H1 (cell line): ENCODE measurements at places on chromosomes 13 and 19.
A peak's percentile ranks its signal among the peaks of the same experiment; 100 is the strongest.

GRCh38 chr19:40778706-40779284, 748 bp downstream of the RAB4B start:
- peaks cover 4% of the 10 kb centered on the region for H3K4me1 ChIP-seq
- peak overlapping the region; percentile 81; the same call in 1 of the 2 replicates for H3K27ac ChIP-seq
- no peaks in the 10 kb centered on the region for H3K36me3 ChIP-seq
- DNase-seq = peak; percentile 97

GRCh38 chr13:30845297-30846214, 60.5 kb upstream of the MEDAG start:
- no peaks in the 10 kb centered on the region for H3K36me3 ChIP-seq
- peaks cover 5% of the 10 kb centered on the region for H3K4me1 ChIP-seq
- no peak for DNase-seq
- no peak overlapping the region for H3K27ac ChIP-seq
- no peak overlapping the region for H3K4me3 ChIP-seq

DNA sequence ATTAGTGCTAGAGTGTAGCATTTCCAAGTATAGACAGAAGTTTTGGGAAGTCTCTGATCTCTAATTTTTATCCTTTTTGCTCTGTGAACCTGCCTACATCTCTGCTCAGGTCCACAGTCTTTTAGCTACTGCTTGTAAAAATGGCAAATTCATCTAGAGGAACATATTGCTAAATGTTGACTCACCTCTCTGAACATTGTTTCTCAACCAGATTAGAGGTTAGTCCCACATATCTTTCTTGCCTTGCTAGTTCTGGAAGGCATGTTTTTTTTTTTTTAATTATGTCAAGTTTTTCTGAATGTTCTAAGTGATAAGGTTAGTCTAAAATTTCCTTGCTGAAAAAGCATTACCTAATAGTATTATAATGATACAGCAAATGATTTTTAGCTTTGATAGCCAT, 2889.6 kb upstream of the PCDH20 start:
- H3K27me3 ChIP-seq = no peaks in the 10 kb centered on the region
- DNase-seq = no peak
- no peaks in the 10 kb centered on the region for H3K4me1 ChIP-seq
- H3K27ac ChIP-seq = no peak overlapping the region

GRCh38 chr13:101144808-101145419, 271.4 kb downstream of the NALCN start:
- H3K27me3 ChIP-seq = no peaks in the 10 kb centered on the region
- no peak overlapping the region for H3K4me3 ChIP-seq
- H3K4me1 ChIP-seq = peaks cover 3% of the 10 kb centered on the region; the same call in 1 of the 2 replicates
- no peak overlapping the region for H3K27ac ChIP-seq
- H3K36me3 ChIP-seq = no peaks in the 10 kb centered on the region

DNA sequence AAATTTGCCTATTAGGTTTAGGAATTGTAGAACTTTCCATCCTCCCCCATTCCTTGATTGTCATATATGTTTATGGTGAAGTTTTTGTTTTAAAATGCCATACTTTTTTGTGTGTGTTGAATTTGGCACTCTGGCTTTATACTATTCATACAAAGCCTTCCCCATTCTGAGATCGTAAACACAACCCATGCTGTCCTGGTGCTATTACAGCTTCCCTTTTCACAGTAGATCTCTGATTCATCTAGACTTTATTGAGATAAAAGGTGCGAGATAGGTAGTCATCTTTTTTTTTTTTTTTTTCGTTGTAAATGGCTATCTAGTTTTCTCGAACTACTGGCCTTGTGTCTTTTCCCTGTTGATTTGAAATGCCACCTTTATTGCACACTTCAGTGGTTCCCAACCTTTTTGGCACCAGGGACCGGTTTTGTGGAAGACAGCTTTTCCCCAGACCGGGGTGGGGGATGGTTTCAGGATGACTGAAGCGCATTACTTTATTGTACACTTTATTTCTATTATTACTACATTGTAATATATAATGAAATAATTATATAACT, 94.6 kb downstream of the LRCH1 start:
- no peak overlapping the region for H3K4me3 ChIP-seq
- H3K4me1 ChIP-seq = 0 out of 2 replicates have a peak, but pooled peaks cover 4% of the 10 kb centered on the region
- DNase-seq = no peak
- H3K27ac ChIP-seq = no peak overlapping the region
- H3K36me3 ChIP-seq = no peaks in the 10 kb centered on the region

- DNase-seq = no peak
- no peaks in the 10 kb centered on the region for H3K36me3 ChIP-seq
- no peak overlapping the region for H3K27ac ChIP-seq
These were observed 193.9 kb downstream of the RBM26 start for GRCh38 chr13:79212064-79212619.

DNA sequence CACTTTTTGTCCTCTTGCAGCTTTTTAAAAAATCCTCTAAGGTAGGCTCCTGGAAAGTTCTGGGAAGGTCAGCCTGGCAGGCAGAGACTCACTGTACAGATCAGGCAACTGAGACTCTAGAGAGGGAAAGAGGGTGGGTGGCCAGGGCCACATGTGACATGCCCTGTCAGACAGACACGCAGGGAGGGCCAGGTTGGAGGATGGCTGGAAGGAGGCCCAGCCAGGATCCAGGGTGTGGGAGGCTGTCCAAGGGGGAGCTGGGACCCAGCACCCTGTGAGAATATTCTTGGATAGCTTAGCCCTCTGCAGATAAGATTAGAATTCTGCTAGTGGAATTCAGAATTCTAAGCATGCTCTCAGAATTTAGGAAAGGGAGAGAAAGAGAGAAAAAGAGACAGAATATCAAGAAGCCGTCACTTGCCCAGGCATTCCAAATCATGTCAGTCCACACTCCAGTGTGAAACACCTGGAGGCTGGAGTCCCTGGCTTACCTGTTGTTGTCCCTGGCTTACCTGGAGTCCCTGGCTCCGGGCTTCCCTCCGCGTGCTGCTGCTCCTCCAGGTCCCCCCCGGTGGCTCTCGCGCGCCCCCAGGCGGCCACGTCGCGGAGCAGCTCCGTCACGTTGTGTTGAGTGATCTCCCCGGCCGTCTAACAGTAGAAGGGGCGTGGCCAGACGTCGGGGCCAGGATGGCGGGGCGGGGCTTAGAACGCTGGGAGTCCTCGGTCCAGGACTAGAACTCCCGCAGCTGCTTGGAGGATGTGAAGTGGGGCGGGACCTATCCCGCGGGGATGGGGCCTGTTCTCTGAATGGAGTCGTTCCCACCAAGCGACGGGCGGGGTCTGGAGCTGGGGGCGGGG, 2.8 kb upstream of the TNNI3 start:
- H3K4me3 ChIP-seq = no peak overlapping the region
- H3K27ac ChIP-seq = no peak overlapping the region
- DNase-seq = peak; percentile 100

- H3K27me3 ChIP-seq = peaks cover 12% of the 10 kb centered on the region
- H3K27ac ChIP-seq = no peak overlapping the region
- no peak overlapping the region for H3K4me3 ChIP-seq
- peaks cover 7% of the 10 kb centered on the region; the same call in 1 of the 2 replicates for H3K4me1 ChIP-seq
These were observed 130.4 kb upstream of the MIR17HG start for GRCh38 chr13:91216928-91217700.

DNA sequence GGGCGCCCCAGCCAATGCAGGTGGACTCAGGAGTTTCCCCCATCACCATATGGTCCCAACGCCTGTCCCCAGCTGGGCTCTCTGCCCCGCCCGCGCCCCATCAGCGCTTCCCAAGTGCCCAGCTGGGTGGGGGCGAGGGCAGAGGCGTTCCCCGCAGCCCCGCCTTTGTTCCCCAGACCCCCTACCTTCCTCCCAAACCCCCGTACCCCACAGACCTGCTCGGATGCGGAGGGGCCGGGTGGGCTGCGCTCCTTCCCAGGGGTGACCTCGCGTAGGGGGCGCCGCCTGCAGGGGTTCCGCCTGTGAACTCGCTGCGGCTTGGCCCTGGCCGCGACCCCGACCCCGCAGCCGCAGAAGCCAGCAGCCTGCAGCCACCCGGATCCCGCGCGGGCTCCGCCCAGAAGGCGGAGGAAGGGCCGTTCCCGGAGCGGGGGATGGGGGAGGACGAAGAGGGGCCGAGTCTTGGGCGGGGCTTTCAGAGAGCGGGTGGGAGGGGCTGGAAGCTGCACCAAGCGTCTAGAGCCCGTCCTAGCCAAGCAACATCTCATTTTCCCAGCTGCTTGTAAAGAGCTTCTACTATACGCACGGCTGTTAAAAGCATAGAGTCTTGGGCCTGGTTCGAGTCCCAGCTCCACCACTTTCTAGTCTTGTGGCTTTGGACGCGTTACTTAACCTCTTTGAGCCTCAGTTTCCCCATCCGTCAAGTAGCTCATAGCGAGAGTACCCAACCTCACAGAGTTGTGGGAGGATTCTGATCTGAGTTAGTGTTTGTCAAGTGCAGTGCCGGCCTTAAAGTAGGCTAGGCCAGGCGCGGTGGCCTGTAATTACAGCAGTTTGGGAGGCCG, at the start of gene RAB3D:
Gene RAB3D, minus strand, starts transcription at position 404 of the 845 bp plus-strand sequence. CDS start 2,258 bp downstream, outside the sequence.
- peak; percentile 79 for DNase-seq
- H3K4me1 ChIP-seq = no peaks in the 10 kb centered on the region; the same call in 1 of the 2 replicates
- peak within 1 kb of the TSS; percentile 47 for H3K4me3 ChIP-seq
- H3K36me3 ChIP-seq = no peaks in the 10 kb centered on the region
- H3K27ac ChIP-seq = no peak within 1 kb of the TSS

DNA sequence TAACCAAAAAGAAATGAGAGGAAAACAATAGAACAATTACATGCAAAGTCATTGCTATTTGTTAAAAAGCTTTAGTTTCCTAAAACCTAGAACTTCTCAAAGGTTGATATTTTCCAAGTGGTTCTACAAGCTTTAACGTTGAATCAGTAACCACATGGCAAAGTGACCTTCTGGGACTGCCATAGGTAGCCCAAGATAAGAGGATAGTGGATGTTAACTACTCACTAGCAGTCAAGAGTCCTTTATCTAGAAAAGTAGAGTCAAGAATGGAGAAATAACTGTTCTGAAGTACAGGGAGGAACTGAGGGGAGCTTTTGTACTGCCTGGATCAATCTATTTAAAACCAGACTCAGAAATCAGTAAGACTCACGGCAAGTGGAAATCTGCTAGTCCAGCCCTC, 9.9 kb upstream of the SLC46A3 start:
- H3K36me3 ChIP-seq = no peaks in the 10 kb centered on the region
- no peak for DNase-seq
- no peak overlapping the region for H3K4me3 ChIP-seq
- no peaks in the 10 kb centered on the region for H3K27me3 ChIP-seq
- H3K4me1 ChIP-seq = no peaks in the 10 kb centered on the region
- H3K27ac ChIP-seq = no peak overlapping the region

- H3K4me1 ChIP-seq = no peaks in the 10 kb centered on the region; the same call in none of the 2 replicates
- H3K27me3 ChIP-seq = peaks cover 26% of the 10 kb centered on the region
- H3K36me3 ChIP-seq = no peaks in the 10 kb centered on the region
- H3K27ac ChIP-seq = no peak overlapping the region
- H3K4me3 ChIP-seq = peak overlapping the region; percentile 3; the same call in 1 of the 2 replicates
- DNase-seq = peak; percentile 81
These were observed 2.1 kb downstream of the CILP2 start for GRCh38 chr19:19540064-19540714.

DNA sequence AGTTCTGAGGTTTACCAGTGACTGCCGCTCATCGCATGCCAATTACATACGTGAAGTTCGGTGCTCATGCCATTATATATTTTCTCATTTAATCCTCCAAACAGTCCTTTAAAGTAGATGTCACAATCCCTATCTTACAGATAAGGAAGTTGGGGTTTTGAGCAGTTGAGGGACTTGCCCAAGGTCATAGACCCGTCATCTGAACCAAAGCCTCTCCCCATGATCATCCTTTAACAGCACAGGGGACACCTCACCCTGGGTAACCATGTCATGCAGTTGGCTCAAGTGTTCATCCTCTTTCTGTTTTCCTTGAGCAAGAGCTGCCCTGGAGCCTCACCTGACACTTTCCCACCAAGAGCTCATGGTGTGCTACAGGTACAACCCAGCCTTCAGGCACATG, 69.1 kb downstream of the HSPH1 start:
- H3K27ac ChIP-seq = no peak overlapping the region
- no peaks in the 10 kb centered on the region for H3K27me3 ChIP-seq
- H3K36me3 ChIP-seq = no peaks in the 10 kb centered on the region
- DNase-seq = no peak

DNA sequence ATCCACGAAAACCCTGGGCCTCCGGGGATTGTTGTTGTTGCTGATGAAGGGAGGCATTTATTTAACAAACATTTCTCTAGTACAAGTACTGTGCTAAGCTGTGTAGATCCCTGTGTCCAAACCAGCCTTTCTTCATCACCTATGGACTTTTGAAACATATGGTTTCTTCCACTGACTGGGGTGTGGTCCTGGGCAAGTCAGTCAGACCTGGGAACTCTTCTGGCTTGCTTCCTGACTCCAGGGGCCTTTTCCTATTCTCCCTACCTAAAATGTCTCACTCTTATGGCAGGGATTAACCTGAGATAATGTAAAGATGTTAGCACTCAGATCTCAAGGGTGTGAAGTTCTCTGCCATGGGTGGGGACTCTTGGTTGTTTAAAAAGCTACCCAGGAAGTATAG, 46.8 kb downstream of the EFNB2 start:
- no peak overlapping the region for H3K27ac ChIP-seq
- no peaks in the 10 kb centered on the region for H3K27me3 ChIP-seq
- DNase-seq = no peak
- no peaks in the 10 kb centered on the region for H3K4me1 ChIP-seq
- H3K36me3 ChIP-seq = peaks cover 17% of the 10 kb centered on the region; the same call in 1 of the 2 replicates
- no peak overlapping the region for H3K4me3 ChIP-seq

- no peaks in the 10 kb centered on the region for H3K4me1 ChIP-seq
- H3K27ac ChIP-seq = no peak overlapping the region
- no peaks in the 10 kb centered on the region for H3K36me3 ChIP-seq
- H3K4me3 ChIP-seq = no peak overlapping the region
These were observed 311.8 kb downstream of the TSHZ3 start for GRCh38 chr19:31037286-31037980.

DNA sequence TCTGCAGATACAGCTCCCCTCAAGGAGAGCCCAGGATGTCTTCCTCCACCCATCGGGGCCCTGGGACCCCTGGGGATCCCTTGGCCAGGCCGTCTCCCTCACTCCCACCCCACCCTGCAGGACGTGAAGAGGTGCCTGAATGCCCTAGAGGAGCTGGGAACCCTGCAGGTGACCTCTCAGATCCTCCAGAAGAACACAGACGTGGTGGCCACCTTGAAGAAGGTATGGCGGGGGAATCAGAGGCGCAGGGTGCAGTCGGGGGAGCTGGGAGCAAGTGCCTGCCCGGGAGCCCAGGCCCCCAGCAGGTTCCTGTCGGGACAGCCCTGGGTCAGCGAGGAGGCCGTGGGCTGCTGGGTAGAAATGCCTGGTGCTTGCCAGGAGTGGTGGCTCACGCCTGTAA, 19.6 kb downstream of the PLIN4 start:
- no peaks in the 10 kb centered on the region for H3K27me3 ChIP-seq
- no peak overlapping the region for H3K4me3 ChIP-seq
- DNase-seq = no peak
- no peaks in the 10 kb centered on the region for H3K4me1 ChIP-seq
